ENCODE measurements at places on chromosomes 7 and 10.
A peak's percentile ranks its signal among the peaks of the same experiment; 100 is the strongest.

GRCh38 chr7:44285561-44285960 lies 39.8 kb downstream of the CAMK2B start:
- H3K27ac ChIP-seq, result no peak overlapping the region
- no peaks in the 10 kb centered on the region for H3K4me1 ChIP-seq
- peaks cover 2% of the 10 kb centered on the region for H3K27me3 ChIP-seq
- no peak overlapping the region for H3K4me3 ChIP-seq
- DNase-seq, result no peak
- H3K36me3 ChIP-seq, result no peaks in the 10 kb centered on the region

- no peaks in the 10 kb centered on the region for H3K4me1 ChIP-seq
- H3K36me3 ChIP-seq, result no peaks in the 10 kb centered on the region
- H3K4me3 ChIP-seq, result no peak overlapping the region
- H3K27me3 ChIP-seq, result no peaks in the 10 kb centered on the region
- DNase-seq, result no peak
- H3K27ac ChIP-seq, result no peak overlapping the region
Observed at GRCh38 chr7:123148813-123149212, 51.0 kb downstream of the SLC13A1 start.

DNA sequence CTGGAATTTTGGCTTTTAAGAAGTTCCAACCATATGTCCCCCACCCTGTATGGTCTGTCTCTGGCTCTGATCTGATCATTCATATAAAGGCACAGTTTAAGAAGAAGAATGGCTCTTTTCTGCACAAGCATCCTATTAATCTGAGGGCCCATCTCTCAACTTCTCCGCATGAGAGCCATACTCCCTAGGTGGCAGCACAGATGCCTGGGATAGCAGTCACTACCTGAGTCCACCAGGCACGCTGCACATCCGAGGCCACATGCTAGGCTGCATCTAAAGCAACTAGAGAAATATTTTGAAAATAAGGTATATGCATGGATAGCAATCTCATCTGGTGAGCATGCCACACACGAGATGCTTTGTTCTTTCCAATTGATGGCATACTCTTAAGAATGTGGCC lies 565.5 kb downstream of the PARD3 start:
- H3K36me3 ChIP-seq, result no peaks in the 10 kb centered on the region
- no peaks in the 10 kb centered on the region for H3K27me3 ChIP-seq
- no peak for DNase-seq
- H3K27ac ChIP-seq, result no peak overlapping the region
- no peaks in the 10 kb centered on the region for H3K4me1 ChIP-seq

DNA sequence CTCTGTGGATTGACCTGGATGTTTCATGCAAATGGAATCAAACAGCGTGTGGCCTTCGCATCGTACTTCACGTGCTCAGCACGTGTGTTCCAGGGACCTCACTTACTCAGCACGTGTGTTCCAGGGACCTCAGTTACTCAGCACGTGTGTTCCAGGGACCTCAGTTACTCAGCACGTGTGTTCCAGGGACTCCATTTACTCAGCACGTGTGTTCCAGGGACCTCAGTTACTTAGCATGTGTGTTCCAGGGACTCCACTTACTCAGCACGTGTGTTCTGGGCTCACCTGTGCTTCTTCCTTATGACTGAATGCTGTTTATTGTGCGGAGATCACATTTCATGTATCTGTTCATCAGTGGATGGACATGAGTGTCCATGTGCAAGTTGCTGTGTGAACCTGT lies 22.0 kb downstream of the INPP5A start:
- H3K4me1 ChIP-seq, result peaks cover 27% of the 10 kb centered on the region
- no peak for DNase-seq
- no peak overlapping the region for H3K27ac ChIP-seq
- no peaks in the 10 kb centered on the region for H3K36me3 ChIP-seq
- H3K4me3 ChIP-seq, result no peak overlapping the region
- H3K27me3 ChIP-seq, result no peaks in the 10 kb centered on the region

GRCh38 chr7:51261950-51262795 lies 54.4 kb downstream of the COBL start:
- no peaks in the 10 kb centered on the region for H3K36me3 ChIP-seq
- H3K4me1 ChIP-seq, result no peaks in the 10 kb centered on the region
- H3K27ac ChIP-seq, result no peak overlapping the region
- no peak for DNase-seq
- no peak overlapping the region for H3K4me3 ChIP-seq

- no peaks in the 10 kb centered on the region for H3K4me1 ChIP-seq
- no peaks in the 10 kb centered on the region for H3K36me3 ChIP-seq
- H3K27me3 ChIP-seq, result no peaks in the 10 kb centered on the region
Observed at GRCh38 chr7:14855033-14855794, 47.3 kb downstream of the DGKB start.

- H3K27me3 ChIP-seq, result peaks cover 15% of the 10 kb centered on the region
- peaks cover 45% of the 10 kb centered on the region for H3K4me1 ChIP-seq
- H3K36me3 ChIP-seq, result no peaks in the 10 kb centered on the region
- H3K27ac ChIP-seq, result peak overlapping the region; percentile 47
Observed at GRCh38 chr7:35729061-35729783, 34.3 kb upstream of the HERPUD2 start.

GRCh38 chr10:82565197-82565575 lies 690.2 kb downstream of the NRG3 start:
- no peaks in the 10 kb centered on the region for H3K27me3 ChIP-seq
- DNase-seq, result no peak
- no peak overlapping the region for H3K27ac ChIP-seq
- no peaks in the 10 kb centered on the region for H3K36me3 ChIP-seq
- H3K4me3 ChIP-seq, result no peak overlapping the region

DNA sequence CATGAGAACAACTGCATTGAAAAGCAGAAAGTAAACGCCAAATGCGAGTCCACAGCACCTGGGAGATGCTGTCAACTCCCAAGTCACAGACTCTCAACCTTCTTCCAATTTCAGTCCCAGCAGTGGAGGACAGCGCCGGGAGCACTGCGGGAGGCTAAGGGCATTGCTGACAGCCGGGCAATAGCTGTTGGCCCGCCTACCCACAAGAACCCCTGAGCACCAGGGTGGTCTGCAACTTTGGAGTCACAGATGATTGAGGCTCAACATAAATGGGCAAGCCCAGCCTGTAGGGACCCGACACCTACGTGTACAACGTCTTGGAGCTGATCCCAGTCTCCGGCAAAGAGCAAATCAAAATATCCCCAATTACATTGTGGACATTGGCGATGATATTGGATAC lies 262.9 kb downstream of the TCERG1L start:
- no peak for DNase-seq
- no peak overlapping the region for H3K27ac ChIP-seq
- H3K4me1 ChIP-seq, result no peaks in the 10 kb centered on the region
- H3K27me3 ChIP-seq, result no peaks in the 10 kb centered on the region

GRCh38 chr10:126770809-126771208 lies 100.3 kb upstream of the C10orf90 start:
- no peaks in the 10 kb centered on the region for H3K4me1 ChIP-seq
- no peak for DNase-seq
- no peaks in the 10 kb centered on the region for H3K27me3 ChIP-seq
- H3K4me3 ChIP-seq, result no peak overlapping the region
- H3K27ac ChIP-seq, result no peak overlapping the region

All from activated T-helper 2 cell treated with anti-CD3 and anti-CD28 coated beads, Interferon-gamma antibody, Interleukin-2, Interleukin-4, amounts not matched to agents 10 μg/mL and 5 μg/mL and 100 μg/mL, durations not matched to agents 14 hours and 24 hours and 36 hours (primary cell).